ENCODE measurements at places on chromosomes 5 and 9.

DNA sequence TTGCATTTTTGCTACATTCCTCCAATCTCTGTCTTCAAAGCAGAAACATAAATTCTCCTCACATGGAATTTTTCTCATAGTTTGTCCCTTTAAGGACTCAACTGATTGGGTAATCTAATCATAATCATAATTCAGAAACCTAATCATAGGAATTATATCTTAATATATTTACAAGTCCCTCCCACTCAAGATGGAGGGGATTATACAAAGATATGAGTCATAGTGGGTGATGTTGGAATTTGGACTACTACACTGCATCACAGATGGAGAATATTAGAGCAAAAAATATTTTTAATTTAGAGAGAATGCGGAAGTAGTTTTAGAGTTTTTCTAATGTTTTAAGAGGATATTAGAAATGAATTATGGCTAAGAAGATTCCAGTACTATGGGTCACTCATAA lies 1034.0 kb downstream of the DTWD2 start:
- DNase-seq = no peak

- DNase-seq = no peak
These were observed 191.8 kb downstream of the TMEM38B start for GRCh38 chr9:105886136-105886535.

DNA sequence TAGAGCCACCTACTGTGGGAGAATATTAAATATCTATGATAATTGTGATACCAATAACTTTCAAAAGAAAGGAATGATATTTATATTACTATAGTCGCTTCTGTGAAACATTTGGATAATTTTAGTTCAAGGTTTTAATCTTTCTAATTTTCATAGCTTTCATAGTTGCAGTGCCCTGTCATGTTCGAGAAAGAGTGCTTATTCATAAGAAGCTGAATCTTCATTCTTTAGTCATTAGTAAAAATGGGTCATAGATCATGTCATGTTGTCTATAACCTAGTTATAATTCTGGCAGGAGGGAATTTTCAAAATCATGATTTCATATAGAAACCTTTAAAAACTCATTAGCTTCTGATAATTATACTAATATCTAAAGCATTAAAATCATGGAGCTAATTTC lies 685.6 kb downstream of the CETN3 start:
- no peak for DNase-seq

DNA sequence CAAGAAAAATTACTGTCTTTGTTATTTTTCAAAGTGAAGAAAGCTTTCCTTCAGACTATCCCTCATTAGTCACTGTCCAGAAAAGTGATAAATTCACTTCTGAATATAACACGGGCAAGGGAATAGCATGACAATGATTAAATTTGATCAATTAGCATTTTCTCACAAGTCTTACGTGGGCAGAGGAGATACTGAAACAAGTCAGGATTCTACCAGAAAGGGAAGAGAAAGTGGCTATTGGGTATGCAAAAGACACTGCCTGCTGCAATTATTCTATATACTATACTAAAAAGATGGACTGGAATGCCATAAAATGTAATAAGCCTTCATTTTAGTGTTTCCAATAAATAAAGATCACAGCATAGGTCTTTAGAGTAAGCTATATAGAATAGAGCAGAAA lies 7.4 kb downstream of the COX7C start:
- DNase-seq = no peak

- DNase-seq = peak; percentile 57
These were observed 471.5 kb downstream of the ZNF608 start for GRCh38 chr5:124274949-124275348.

DNA sequence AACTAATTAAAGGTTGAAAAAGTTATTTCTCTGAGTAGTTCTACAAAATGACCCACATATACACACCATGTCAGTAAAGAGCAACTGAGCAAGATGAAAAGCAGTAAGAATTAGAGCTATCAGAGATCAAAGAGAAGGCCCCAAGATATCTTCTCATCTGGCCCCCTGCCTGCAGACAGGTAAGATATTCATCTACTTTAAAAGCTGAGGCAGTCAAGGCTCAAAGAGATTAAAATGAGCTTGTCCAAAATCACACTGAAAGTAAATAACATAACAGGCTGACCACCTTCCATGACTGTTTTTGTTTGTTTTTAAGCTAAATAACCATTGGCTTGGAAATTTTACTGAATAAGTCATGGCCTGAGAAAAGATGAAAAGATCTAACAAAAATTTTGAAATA lies 266.2 kb downstream of the FBXL17 start:
- no peak for DNase-seq

- DNase-seq = no peak
These were observed 45.5 kb downstream of the RXRA start for GRCh38 chr9:134371731-134372130.

DNA sequence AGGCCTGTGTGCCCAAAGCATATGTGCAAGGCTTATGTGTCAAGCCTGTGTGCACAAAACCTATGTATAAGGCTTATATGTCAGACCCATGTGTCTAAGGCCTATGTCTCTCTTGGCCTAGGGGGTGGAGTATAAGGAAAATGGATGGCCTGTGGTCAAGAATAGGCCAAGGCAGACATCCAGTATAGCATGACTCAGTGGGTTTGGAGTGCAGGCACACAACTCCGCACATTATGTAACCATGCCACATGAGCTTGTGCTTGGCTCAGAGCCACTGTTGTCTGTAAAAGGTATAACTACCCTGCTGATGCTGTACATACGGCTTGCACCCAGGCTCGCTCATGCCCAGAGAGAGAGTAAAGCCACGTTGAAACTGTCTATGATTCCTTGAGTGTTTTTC lies 626.4 kb upstream of the NUDT12 start:
- peak; percentile 93 for DNase-seq

- no peak for DNase-seq
These were observed 516 bp upstream of the DMRT2 start for GRCh38 chr9:1049641-1050040.

DNA sequence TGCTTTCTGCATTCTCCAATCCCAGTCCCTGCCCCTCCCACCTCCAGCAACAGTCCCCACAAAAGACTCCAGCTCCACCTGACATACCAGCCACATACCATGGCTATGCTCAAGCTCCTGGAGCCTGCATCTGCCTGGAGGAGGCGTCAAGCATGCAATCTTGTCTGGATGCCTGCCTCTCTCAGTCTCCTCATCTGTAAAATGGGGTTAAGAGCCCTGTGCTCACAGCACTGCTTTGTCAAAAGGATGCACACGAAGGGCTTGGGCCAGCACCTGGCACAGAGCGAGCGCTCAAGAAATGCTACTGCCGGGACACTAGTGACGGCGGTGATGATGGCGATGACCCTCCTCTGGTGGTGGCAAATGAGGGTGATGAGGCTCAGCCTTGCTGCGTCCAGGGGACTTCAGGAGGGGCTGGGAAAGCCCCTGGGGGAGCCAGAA lies 202.9 kb upstream of the IER5L start:
- no peak for DNase-seq

DNA sequence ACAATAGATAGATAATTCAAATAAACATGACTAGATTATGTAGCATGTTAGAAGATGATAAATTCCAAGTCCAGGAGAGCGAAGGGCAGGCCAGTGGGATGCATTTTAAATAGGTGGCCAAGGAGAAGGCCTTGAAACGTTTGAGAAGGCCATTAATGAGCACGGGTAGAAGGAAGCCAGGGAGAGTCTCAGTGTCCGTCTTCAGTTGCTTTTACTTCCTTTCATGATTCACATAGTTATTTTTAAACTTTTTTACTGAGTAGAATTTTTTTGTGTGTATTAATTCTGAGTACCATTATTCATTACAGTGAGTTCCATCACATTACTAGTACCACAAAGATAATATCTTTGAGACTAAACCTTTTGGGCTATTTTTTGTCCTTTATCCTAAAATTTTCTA lies 259.2 kb downstream of the ARRDC3 start:
- DNase-seq = no peak

GRCh38 chr5:180540050-180540694 lies 46.0 kb downstream of the CNOT6 start:
- no peak for DNase-seq
